Renal cortex interstitium (tissue), 15 donors: ENCODE measurements at places on chromosomes 5 and 9.

DNA sequence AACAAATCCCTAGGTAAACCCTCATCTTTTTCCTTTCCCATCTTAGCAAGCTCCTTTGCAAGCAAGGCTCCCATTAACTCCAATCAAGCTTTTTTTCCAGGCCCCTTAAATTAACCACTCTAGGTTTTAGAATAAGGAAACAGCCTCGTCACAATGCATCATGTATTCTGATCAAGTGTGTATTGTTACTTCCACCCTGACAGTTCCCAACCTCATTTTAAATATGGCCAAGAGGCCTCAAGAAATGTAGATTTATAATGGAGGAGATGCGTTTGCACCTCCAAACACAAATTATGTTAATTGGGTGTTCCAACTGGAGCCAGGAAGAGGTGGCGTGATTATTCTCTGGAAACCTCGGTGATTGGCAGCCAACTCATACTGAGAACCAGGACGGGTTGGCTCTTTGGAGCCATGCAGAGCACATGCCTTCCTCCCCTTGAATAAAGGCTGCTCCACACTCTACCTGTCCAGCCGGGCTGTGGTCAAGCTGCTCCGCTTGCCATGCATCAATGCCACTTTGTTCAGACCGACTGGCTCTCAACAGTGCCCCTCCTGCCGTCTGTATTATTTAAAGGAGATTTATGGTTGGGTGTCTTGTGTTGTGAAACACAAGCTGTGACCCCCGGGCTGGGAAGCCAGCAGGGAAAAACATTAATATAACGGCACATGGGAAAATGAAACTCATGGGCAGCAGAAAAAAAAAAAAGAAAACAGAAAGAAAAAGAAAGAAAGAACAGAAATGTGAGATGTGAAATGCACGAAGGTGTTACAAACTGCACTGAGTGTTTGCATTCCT is 191.1 kb downstream of the EBF1 start:
- peak; percentile 46 for DNase-seq

GRCh38 chr9:14094491-14094890 is 219.4 kb downstream of the NFIB start:
- no peak for DNase-seq

- DNase-seq = no peak
These were observed 11.5 kb downstream of the SARDH start for GRCh38 chr9:133726401-133727276.

DNA sequence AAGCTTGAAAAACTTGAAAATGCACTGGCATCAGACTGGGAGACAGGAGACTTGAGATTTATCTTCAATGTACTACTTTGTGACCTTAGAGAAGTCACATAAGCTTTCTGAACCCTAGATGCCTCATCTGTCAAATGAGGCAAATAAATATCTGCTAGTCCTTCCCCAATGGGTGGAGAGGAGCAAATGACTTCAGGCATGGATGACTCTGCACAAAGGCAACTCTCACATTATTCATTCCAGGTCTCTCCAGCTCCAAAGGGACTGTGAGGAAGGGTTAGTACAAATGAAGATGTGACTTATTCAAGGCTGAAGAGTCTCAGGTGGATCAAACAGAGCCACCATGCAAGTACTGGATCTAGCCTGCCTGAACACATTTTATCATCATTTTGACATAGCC is 228.7 kb downstream of the SLIT3 start:
- DNase-seq = no peak

- DNase-seq = no peak
These were observed 12.4 kb upstream of the CDH18 start for GRCh38 chr5:20000416-20000815.

DNA sequence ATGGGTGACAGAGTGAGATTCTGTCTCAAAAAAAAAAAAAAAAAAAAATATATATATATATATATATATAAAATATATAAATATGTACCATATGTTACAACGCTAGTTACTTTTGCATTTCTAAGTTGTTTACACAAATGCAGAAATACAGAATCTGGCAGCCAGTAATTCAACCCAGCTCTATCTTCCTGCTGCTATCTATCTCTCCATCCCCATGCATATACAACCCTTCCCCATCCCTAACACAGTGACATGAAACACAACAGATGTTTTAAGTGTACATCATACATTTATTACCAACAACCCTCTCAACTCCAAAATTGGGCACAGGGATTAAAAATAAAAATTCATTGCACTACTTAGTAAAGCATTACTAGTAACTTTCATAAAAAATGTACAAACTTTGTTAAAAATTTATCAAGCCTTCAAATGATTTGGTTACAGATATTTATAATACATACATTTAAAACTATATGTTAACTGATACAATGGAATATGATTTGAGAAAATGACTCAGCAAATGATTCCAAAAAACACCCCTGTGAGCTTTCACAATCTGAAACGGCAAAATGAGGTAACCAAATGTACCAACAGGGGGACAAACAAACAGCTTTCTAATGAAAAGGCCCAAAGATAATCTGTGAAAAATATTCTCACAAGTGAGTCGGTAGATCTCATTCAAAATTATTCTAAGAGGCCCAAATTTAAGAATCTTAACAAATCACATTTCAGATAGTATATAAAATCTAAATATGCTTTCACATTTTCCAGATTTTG is 63.8 kb downstream of the RNF38 start:
- no peak for DNase-seq

- no peak for DNase-seq
These were observed 7.7 kb upstream of the RPL26L1 start for GRCh38 chr5:172951371-172952033.

DNA sequence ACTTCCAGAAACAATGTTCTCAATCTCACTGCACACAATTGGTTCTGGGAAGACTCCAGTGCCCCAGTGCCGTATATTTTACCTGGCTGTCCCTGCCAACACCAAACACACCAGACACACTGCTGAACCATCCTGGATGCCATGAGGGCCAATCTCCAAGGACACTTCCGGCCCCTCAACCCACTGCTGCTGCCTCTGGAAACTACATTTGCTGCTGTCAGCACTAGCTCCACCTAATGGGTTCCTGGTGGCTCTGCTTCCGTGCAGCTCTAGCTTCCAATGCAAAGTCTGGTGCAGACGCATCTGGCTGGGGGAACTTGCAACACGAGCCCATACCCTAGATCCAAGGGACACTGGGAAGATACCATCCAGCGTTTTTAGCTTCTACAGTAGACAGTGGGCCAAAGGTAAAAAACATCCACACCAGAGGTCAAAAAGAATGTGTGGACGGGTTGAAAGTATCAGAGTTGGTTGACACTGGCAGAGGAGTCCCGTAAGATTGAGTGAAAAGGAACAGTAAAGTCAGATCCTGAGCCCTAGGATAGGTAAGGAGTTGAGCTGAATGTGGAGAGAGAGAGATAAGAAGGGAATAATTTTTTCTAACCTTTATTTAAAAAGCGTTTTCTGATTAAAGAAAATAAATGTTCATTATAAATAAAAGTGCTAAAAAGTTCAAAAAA is 99.7 kb upstream of the KIF2A start:
- DNase-seq = no peak

GRCh38 chr5:179902763-179903158 is 4.9 kb downstream of the TBC1D9B start:
- DNase-seq = no peak

- no peak for DNase-seq
These were observed 42.3 kb downstream of the IPPK start for GRCh38 chr9:92627651-92628050.

DNA sequence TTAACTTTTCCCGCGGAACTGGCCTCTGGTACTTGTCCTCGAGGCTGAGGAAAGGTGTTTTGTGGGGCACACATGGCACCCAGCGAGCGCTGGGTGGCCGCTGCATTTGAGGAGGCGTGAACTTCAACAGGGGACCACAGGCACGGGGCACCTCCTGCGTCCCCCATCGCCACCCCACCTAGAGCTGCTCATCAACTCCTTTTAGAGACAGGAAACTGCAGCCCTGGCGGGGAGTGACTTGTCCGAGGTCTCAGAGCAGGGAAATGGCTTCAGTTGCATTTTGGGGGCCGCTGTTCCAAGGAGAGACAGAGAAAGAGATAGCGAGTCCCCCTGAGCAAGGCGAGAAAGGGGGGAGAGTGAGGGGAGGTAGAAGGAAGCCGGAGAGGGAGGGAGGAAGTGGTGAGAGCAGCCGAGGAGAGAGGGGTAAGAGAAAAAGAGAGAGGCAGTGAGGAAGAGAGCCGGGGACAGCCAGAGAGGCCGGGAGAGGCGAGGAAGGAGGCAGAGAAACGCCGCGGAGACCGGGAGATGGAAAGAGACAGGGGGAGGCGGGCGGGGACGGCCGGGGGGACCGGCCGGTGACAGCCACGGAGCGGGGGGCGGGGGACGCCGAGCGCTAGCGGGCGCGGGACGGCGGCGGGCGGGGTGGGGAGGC is 12.5 kb upstream of the LHX2 start:
- DNase-seq = no peak

DNA sequence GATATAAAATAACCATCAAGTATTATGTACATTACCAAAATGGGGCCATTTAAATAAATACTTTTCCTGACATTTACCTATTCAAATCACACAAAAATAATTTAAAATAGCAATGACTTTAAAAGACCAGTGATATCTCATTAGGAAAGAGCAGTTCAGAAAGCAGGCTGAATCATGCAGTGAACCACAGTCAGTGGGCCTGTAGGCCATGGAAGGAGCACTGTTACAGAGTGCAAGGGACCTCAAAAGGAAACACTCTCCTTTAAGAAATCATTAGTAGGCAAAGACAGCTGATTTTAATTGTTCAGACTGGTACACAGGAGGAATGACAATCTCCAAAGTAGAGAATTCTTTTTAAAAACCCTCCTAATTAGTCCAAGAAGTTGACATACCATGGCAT is 283.5 kb upstream of the EFNA5 start:
- no peak for DNase-seq

DNA sequence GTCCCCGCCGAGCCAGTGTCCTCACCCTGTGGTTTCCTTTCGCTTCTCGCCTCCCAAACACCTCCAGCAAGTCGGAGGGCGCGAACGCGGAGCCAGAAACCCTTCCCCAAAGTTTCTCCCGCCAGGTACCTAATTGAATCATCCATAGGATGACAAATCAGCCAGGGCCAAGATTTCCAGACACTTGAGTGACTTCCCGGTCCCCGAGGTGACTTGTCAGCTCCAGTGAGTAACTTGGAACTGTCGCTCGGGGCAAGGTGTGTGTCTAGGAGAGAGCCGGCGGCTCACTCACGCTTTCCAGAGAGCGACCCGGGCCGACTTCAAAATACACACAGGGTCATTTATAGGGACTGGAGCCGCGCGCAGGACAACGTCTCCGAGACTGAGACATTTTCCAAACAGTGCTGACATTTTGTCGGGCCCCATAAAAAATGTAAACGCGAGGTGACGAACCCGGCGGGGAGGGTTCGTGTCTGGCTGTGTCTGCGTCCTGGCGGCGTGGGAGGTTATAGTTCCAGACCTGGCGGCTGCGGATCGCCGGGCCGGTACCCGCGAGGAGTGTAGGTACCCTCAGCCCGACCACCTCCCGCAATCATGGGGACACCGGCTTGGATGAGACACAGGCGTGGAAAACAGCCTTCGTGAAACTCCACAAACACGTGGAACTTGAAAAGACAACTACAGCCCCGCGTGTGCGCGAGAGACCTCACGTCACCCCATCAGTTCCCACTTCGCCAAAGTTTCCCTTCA is 1.4 kb downstream of the GLIS3 start:
- no peak for DNase-seq
